ENCODE measurements at places on chromosomes 1 and 21. TPM values are rescaled to one million over a fixed set of nuclear protein-coding genes. Genes with fewer than 3 reads are reported as not detected.

The FAM78B gene
- 1.2 TPM for total RNA-seq

The C1QC gene
- 19.1 TPM for total RNA-seq

The SH2D2A gene
- 0.71 TPM for total RNA-seq

DNA sequence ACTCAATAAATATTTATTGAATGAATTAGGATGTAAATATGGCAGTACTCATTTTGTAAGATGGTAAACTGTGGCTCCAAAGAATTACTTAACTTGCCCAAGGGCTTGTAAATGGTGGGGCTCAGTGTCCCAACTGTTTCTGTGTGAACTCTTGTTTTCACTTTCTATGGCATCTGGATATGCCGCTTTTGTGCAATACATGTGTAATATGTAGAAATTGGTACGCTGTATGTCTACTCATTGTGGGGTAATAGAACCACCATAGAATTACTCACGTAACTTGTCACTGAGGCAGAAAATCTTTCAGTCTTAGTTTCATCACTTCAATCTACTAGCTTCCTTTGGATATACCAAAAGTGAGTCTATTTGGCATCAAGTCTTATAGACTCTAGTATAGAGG lies 977 bp downstream of the PRPF3 start:
- peaks cover 2% of the 10 kb centered on the region for H3K4me1 ChIP-seq
- no peak for DNase-seq
- H3K27ac ChIP-seq: no peak overlapping the region
- no peaks in the 10 kb centered on the region for H3K27me3 ChIP-seq
- peaks cover 22% of the 10 kb centered on the region for H3K36me3 ChIP-seq
- H3K4me3 ChIP-seq: peak overlapping the region; percentile 74

The SLC35F3 gene
- 0.62 TPM for total RNA-seq

DNA sequence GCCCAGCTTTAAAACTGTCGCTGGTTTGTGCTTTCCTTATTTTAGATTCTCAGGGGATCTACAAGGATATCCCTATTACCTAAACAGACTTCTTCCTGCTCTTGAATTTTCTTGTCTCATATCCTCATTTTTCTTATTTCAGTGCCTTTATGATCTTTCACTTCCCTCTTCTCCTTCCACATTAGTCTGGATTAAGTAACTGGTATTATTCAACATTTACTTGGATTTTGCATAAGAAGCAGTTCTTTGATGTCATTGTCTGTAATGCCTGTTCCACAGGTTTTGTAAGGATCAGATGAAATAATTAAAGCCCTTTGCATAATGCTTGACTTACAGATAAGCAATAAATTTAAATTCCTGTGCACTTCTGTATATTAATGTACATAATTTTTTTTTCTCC lies 26.5 kb downstream of the CXADR start:
- no peak overlapping the region for H3K4me3 ChIP-seq
- H3K4me1 ChIP-seq: no peaks in the 10 kb centered on the region
- H3K27ac ChIP-seq: no peak overlapping the region
- no peaks in the 10 kb centered on the region for H3K27me3 ChIP-seq
- DNase-seq: peak; percentile 34

- no peaks in the 10 kb centered on the region for H3K27me3 ChIP-seq
- no peak overlapping the region for H3K27ac ChIP-seq
- H3K36me3 ChIP-seq: peaks cover 24% of the 10 kb centered on the region
- DNase-seq: no peak
- H3K4me1 ChIP-seq: no peaks in the 10 kb centered on the region
Measured at GRCh38 chr1:25461849-25462248, 31.2 kb downstream of the MACO1 start.

The PLEKHA6 gene
- total RNA-seq: 2.2 TPM

DNA sequence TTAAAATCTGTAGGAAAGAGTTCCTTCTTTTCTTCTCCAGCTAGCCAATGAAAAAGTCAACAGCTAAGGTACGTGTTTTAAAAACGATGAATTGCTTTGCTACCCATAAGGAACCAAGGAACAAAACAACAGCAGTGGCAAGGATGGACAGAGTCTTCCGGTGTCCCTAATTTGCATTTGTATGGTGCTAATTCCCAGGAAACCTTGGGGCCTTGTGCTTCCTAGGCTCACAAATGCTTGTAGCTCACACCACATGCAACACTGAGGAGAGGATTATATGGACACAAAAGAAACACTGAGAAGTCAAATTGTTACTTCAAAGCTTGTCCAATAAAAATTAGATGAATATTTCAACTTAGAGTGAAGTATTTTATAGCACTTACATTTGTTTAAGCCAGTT lies 1.8 kb upstream of the PGBD5 start:
- H3K4me3 ChIP-seq: no peak overlapping the region
- no peak for DNase-seq
- H3K36me3 ChIP-seq: no peaks in the 10 kb centered on the region
- peaks cover 34% of the 10 kb centered on the region for H3K27me3 ChIP-seq
- peaks cover 10% of the 10 kb centered on the region for H3K4me1 ChIP-seq

DNA sequence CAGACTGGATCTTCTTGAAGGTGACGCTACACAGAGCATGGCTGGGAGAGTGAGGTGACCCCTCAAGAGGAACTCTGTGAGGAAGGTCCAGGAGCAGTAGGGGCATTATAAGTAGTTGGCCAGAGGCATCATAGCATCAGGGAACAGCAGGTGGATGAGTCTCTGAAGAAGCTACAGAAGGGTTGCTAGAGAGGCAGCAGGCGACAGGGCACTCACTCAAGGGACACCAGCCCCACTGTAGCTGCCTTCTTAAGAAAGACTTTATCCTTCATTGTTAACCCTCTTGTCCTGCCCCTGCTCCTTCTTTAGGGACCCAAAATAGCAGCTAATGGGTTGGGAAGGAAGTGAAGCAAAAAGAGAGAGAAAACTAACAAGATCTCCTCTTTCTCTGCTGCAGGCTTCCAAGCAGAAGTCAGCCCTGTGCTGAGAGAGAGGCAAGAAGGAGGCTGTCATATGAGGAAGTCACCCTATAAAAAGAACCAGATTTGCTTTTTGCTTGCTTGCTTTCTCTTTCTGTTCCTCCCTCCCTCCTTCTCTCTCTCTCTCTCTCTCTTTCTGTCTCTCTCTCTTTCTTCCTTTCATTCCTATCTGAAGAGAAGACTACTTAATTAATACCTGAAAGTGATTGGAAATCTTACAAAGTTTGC lies 7.7 kb upstream of the CD5L start:
- H3K27ac ChIP-seq: no peak overlapping the region
- no peaks in the 10 kb centered on the region for H3K27me3 ChIP-seq
- no peaks in the 10 kb centered on the region for H3K4me1 ChIP-seq
- no peak overlapping the region for H3K4me3 ChIP-seq
- no peaks in the 10 kb centered on the region for H3K36me3 ChIP-seq
- peak; percentile 16 for DNase-seq

DNA sequence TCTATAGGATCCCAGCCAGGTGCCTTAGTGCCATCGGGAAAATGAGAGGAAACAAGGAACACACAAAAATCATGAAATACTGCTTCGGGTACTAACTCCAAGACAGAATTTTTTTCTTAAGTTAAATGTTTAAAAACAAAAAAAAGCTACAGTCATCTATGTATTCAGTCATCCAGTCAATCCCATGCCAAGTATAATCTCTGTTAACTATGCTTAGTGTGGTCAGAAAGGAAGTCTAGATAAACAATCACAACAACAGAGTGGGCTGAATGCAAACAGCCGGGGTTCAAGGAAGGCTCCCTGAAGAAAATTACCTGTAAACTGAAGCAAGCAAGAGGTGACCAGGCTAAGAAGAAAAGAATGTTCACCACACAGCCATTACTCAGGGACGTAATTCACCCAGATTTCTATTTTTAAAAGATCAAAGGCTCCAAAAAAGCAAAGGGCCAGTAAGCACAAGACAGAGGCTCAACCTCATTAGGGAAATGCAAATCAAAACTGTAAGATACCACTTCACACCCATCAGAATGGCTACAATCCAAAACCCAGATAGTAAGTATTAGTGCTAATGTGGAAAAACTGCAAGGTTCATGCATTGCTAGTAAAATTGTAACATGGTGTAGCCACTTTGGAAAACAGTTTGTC lies 53.0 kb downstream of the RERE start:
- H3K4me1 ChIP-seq: no peaks in the 10 kb centered on the region
- H3K27ac ChIP-seq: no peak overlapping the region
- no peak for DNase-seq
- no peaks in the 10 kb centered on the region for H3K36me3 ChIP-seq
- no peak overlapping the region for H3K4me3 ChIP-seq
- no peaks in the 10 kb centered on the region for H3K27me3 ChIP-seq

DNA sequence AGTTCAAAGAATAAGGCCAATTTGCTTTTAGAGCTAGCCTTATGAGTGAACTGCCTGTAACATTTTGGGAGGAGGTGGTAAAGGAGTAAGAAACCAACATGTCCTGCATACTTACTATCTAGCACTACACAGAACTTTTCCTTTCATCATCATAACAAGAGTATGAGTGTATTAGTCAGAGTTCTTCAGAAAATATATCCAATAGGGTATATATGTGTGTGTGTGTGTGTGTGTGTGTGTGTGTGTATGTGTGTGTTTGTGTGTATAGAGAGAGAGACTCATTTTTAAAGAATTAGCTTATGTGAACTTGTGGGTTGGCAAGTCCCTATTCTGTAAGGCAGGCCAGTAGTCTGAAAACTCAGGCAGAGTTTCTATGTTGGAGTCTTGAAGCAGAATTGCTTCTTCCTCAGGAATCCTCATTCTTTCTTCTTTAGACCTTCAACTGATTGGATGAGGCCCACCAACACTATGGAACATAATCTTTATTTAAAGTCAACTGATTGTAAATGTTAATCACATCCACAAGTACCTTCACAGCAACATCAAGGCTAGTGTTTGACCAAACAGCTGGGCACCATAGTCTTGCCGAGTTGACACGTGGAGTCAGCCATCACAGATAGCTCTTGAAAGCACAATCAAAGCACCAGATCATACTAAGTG lies 121.9 kb downstream of the CYYR1 start:
- DNase-seq: no peak
- peaks cover 2% of the 10 kb centered on the region for H3K4me1 ChIP-seq
- H3K27me3 ChIP-seq: no peaks in the 10 kb centered on the region
- H3K4me3 ChIP-seq: no peak overlapping the region

DNA sequence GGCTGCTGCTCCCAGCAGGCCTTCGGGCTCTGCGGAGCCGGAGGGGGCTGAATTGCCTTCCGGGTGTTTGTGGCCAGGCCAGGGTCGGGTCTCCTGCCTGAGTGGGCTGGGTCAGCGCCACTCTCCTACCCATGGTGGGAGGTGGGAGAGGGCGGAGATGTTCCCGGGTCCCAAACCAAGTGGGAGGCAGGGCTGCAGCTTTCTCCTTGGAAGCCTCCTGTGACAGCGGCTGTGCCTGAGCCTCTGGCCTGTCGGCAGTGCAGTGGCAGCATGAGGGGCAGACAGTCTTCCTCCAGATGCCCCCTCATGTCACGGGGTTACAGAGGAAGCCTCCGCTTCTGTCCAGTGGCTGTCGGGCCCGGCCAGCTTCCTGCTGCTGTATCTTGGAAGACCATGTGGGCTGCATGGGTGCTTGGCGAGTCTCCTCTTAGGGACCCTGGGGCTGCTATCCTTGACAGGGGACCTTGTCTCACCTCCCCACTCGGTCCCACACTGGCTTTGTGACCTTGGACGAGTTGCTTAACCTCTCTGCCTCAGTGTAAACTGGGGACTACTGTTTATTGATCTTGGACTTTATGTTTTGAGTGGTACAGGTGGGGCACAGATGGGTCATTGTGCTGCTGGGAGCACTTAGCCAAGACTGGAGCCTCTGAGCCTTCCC lies 4.3 kb downstream of the SKI start:
- DNase-seq: no peak
- H3K27me3 ChIP-seq: no peaks in the 10 kb centered on the region
- H3K27ac ChIP-seq: peak overlapping the region; percentile 79
- H3K36me3 ChIP-seq: peaks cover 3% of the 10 kb centered on the region

The TTC22 gene
- 0.09 TPM for total RNA-seq

GRCh38 chr21:31457675-31458074 lies 113.6 kb upstream of the TIAM1 start:
- no peaks in the 10 kb centered on the region for H3K27me3 ChIP-seq
- H3K4me1 ChIP-seq: no peaks in the 10 kb centered on the region
- no peaks in the 10 kb centered on the region for H3K36me3 ChIP-seq

GRCh38 chr1:64750875-64751274 lies 6.0 kb downstream of the RAVER2 start:
- H3K4me3 ChIP-seq: no peak overlapping the region
- no peak overlapping the region for H3K27ac ChIP-seq
- peaks cover 2% of the 10 kb centered on the region for H3K4me1 ChIP-seq

The LPAR3 gene
- total RNA-seq: 0.13 TPM

All from muscle of leg (tissue), 16 donors.